Activated T-helper 1 cell treated with anti-CD3 and anti-CD28 coated beads, Interleukin-2, amount 50 U/mL, for 16 hours (primary cell): ENCODE measurements at places on chromosomes 6 and 20.

- DNase-seq = peak; percentile 30
Observed at GRCh38 chr6:37155394-37156312, 14.3 kb upstream of the PIM1 start.

GRCh38 chr6:6886171-6886885 lies 221.4 kb upstream of the RREB1 start:
- no peak for DNase-seq

DNA sequence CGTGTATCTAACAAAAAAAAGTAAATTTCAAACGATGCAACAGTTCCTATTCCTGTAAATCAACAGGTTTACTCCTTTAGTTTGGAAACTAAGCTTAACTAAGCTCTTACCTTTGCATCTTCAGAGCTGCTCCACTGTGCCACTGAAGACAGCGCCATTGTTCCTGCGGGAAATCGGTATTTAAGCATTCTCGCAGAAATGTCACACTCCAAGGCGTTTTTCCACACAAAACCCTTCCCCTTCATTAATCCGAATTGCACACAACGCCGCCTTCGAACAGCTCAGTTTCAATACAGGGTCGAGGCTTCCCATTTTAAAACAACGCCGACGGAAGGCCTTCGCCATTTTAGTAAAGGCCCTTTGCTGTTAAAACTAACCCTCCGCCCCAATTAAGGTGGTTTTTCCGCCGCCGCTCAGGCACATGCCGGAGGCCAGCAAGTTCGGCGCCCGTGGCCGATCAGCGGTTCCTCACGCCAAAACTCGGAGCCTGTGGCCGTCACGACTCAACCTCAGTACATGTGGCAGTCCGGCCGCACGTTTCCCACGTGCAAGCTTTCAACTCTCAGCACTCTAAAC lies 35.4 kb upstream of the SYNCRIP start:
- DNase-seq = no peak

GRCh38 chr20:11267131-11267761 lies 593.4 kb upstream of the JAG1 start:
- no peak for DNase-seq

- no peak for DNase-seq
Observed at GRCh38 chr6:34497411-34497810, 31.5 kb downstream of the PACSIN1 start.

DNA sequence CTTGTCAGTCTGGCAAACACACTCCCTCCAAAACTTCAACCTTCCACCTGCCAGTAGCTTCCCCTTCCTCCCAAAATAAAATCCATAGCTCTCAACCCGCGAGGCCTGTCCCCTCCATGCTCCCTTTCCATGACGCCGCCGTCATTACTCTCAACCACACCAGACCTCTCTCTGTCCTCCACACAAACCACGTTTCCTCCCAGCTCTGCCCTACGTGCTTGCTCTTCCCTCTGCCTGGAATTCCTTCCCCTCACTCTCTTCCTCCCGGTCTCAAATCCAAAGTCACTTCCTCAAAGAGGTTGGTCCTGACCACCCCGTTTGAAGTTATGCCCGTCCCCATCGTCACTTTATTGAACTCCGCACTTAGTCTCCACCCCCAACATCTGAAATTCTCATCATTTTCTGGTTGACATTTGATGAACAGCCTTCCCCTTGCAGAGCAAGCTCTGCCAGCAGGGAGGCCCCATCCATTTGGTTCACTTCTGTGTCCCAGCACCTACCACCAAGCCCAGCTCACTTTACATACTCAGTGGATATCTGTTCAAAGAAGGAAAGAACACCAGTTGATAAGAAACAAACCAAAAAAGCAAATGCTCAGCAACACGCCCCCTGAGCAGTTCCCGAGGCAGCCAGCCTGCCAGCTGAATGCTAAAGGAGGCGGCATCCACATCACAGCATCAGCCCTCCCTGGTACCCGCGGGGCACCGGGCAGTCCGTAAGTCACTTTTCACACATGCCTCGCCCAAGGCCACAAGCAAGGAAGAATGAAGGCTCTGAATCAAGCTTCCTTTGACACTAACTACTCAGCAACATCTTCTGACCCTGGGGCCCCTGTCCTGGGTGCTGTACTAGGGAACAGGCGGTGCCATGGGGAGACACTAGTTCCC lies 125.0 kb downstream of the NFATC2 start:
- no peak for DNase-seq

DNA sequence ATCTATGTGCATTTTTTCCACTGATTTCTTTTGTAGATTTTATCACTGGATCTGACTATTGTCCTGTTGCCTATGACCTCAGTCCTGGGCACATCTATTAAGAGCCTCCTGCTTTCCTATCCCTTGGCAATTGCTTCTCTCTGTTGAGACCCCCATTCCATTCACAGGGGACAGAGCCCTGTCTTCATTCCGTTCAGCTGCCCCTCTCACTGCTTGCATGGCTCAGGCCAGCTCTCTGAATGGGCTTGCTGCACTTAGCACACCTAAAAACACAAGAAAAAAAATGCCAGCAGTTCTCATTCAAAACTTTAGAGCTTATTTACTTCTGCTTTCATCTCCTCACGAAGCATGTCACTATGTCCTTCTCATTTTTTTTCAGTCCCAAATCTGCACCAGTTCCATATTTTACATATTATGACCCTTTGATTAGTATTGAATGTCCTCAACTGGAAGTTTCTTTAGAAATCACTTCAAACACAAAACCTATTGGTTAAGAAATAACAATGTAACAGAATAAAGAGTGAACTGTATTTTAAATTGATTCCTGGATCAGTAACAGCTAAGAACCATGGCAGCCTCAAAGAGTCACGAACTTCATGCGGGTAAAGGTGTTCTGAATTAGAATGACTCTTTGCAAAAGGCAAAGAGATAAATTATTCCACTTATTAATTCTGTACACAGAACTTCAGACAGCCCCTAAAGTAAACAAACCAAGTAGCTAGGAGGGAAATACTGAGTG lies 616.5 kb downstream of the C6orf118 start:
- no peak for DNase-seq

DNA sequence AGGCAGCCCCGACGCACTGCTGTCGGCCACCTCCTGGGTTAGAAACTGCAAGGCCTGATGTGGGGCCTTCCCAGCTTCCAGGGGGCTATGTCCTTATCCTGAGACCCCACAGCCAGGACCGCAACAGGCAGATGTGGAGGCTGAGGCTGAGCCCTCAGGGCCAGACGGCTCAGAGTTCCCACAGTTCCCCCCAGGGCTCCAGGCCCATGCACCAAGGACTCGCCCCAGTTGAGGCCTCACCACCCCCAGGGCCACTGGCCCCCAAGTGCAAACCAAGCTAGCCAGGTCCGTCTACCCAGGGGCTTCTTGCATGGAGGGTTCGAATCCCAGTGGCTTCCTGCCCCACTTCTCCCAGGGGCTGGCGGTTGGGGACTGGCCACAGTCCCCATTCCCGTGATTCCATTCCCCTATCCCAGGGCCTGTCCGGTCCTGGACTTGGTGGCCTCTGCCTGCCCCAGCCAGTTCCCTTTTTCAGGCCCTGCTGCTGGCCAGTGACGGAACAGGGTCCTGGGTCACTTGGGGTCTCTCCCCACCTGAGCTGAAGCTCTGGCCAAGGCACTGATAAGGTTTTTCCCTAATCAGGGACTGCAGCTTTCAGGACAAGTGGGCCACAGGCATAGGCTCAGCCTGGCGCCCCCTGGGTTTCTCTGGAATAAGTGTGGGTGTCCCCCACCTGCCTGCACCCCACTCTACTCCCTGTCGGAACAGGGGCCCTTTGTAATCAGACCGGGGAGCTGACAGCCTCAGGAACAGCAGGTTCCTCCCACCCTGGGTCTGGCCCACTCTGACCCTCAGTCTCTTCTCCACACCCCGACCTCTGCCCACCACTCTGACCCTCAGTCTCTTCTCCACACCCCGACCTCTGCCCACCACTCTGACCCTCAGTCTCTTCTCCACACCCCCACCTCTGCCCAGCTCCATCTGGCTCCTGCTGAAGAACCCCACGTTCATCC lies 22.0 kb downstream of the SLCO4A1 start:
- DNase-seq = no peak

- no peak for DNase-seq
Observed at GRCh38 chr6:114576330-114576729, 233.5 kb upstream of the HS3ST5 start.

DNA sequence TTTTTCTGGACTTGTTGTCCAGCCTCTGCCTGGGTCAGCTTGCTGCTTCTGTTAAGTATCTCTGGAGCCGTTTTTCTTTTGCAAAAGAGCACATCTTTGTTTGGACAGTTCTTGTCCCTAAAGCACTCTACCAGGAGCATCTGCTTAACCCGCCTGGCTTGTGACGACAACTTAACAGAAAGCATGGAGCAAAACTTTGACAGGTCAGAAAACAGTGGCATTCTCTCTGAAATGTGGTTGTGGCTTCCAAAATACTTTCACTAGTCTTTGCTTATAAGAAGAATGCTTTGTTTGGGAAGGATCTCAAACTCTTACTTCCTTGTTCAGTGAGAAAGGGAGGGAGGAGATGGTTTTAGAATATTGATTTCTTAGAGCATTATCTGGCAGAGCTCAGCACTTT lies 47.6 kb downstream of the CD109 start:
- no peak for DNase-seq

- DNase-seq = no peak
Observed at GRCh38 chr20:46057856-46058598, 29.0 kb downstream of the SLC12A5 start.

GRCh38 chr20:57618091-57618763 lies 2.0 kb downstream of the ZBP1 start:
- DNase-seq = no peak

DNA sequence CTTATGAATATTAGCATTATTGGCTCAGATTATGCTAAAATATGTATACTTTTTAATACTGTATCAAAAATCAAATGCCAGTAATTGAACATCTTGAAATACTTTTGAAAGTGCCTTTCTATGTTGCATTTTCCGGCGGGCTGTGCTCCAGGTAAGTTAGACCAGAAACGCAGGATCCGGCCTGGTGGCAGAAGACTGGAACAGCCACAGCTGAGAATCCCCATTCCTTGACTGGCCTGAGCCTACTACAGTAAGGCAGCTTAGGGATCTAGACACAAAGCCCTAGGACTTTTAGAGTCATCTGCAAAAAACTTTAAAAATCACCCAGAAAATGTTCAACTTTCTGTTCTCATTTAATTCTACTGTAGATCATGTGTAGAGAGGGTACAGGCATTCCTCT lies 138.8 kb upstream of the C6orf118 start:
- no peak for DNase-seq

- no peak for DNase-seq
Observed at GRCh38 chr20:43667341-43668132, 623 bp downstream of the MYBL2 start.

DNA sequence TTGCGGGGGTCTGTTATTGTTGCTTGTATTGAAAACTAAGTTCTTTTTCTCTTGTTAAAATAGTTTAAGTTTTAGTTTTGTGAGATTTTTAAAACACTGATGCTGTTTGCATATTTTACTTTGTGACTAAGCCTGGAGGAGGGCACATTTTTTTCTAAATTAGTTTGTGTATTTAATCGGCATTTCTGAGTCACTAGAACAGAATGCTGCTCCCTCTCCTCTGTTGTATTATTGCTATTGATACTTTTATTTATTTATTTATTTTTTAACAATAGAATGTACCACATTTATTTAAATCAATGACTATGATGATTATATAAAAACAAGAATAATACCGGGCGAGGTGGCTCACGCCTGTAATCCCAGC lies 5.1 kb upstream of the FAM50B start:
- no peak for DNase-seq

GRCh38 chr20:1687053-1687452 lies 29.5 kb upstream of the SIRPG start:
- DNase-seq = no peak

DNA sequence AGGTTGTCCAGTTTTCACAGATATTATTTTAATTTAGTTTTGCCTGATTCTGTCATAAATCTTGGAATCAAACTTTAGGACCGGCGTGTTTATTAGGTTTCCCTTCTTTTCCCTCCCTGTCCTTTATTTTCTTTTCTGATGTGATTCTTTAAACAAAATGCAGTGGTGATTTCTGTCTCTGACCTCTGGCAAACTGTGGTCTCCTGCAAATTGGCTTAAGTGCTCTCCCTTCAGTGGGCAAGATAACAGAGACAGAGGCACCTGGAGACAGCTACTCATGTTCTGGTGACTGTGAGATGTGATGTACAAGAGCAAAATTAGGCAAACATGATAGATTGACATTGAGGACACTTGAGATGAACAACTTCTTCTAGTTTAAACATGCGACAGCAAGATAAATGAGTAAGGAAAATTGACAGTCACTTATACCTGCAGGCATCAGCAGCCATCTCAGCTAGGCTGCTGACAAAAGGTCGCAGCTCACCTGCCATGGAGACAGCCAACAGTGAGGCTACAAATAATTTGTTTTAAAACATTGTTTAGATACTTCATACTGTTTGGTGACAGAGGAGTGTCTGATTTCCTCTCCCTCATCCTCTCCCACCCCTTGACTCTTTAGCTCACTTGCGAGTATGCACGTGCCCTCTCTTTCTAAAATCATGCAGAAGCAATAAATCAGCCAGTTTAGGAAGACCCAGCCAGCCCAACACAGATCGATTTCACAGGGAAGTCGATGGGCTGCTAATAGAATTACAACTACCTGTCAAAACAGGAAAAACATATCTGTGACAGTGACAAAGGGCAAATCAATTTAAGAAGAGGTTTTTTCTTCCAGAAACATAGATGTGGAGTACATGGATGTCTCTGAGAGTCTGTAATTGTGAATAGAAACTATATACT lies 63.4 kb upstream of the MAP3K7 start:
- DNase-seq = no peak

DNA sequence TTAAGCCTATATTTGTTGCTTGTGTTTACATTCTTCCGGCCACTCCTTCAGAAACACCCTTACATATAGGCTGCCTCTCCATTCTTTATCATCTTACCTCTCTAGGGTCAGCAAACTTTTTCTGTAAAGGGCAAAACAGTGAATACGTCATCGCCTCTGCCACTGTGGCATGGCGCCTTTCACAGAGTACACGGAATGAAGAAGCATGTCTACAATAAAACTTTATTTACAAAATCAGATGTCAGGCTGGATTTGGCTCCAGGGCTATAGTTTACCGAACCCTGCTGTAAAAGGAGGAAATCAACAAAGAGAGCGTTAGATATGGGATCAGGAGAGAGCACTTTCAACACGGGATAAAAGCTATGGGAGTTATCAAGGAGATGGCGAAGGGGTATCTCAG lies 9.3 kb upstream of the NCR2 start:
- DNase-seq = no peak

GRCh38 chr6:34295721-34296120 lies 46.9 kb upstream of the SMIM29 start:
- no peak for DNase-seq

DNA sequence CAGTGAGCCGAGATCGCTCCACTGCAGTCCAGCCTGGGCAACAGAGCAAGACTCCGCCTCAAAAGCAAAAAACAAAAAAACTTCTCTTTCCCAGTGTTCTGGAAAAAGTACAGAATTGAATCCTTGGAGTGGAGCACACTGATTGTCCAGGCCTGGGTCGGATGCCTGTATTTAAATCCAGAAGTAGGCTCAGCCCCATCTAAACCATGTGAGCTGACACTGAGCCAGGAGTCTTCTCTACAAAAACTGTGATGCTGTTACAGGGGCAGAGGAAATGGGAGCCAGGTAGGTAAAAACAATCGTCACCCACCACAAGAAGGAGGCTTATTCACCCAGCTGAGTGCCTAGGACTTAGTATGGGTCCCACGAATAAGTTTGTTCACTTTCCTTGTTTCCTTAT lies 43.0 kb upstream of the PTPN1 start:
- no peak for DNase-seq
